ENCODE measurements at places on chromosomes 4 and X.

DNA sequence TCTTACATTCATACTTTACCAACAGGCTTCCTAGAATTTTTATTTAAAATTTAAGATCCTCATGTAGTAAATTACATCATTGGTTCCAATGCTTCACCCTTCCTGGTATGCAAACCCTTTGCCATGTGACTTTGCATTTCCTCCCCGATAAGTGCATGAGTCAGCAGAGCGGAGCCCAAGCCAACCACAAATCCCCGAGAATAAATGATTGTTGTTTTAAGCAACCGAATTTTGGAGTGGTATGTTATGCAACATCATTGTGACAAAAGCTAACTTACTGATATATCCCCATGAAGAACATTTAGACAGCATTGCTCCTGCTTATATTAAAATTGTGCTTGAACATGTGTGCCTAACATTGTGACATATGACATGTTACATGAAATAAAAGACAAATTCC is 199.4 kb upstream of the DDX53 start:
- no peak for DNase-seq

- DNase-seq, result no peak
Observed at GRCh38 chr4:185921583-185922555, 109.9 kb upstream of the SORBS2 start.

DNA sequence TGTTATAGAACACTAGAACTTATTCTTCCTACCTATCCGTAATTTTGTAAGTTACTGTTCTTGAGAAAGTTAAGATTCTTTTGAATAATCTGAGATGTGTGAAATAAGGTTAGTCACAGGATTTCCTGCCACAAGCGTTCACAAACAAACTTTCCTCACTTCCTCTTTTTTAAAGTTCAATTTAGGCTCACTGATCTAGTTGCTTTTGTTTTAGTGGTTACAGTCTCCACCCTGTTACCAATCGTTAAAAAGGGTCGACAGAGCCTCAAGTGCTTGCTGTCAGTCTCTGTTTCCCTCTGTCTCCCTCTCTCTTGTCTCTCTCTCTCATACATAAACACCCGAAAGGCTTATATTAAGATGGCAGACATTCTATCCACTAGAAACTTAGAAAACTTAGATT is 35.9 kb upstream of the STK26 start:
- DNase-seq, result no peak

DNA sequence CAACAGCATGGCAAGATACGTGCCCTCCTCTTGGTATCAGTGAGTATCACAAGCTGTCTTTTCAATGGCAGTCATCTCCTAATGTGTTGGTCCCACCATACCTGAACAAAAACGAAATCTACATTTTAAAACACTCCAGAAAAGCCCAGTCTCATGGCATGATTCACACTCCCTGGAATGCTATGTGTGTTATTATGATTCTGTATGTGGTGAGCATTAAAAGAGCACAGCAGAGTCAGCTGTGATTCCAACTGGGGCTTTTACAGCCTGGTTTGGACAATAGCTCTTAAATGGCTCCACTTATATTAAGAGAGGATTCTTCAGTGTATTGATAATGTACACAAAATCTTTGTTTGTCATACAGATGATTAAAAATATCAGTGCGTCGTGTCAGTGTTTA is 274.1 kb upstream of the GK2 start:
- DNase-seq, result no peak

DNA sequence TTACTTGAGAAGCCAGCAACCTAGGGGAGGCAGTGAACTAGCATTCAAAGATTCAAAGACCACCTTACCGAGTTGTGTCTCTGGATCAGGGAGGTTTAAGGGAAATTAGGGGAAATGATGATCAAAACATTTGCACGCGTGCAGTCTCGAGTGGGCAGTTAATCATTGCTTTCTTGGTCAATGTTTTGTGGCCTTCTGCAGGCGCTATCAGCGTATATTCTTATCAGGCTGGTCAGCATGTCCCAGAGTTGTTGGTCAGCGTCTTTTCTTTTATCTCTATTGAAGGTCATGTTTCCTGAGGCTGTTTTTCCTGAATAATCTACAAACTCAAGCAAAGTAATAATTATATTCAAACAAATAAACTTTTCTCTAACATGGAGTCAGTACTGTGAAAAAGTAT is 84.0 kb upstream of the ZNF81 start:
- no peak for DNase-seq

DNA sequence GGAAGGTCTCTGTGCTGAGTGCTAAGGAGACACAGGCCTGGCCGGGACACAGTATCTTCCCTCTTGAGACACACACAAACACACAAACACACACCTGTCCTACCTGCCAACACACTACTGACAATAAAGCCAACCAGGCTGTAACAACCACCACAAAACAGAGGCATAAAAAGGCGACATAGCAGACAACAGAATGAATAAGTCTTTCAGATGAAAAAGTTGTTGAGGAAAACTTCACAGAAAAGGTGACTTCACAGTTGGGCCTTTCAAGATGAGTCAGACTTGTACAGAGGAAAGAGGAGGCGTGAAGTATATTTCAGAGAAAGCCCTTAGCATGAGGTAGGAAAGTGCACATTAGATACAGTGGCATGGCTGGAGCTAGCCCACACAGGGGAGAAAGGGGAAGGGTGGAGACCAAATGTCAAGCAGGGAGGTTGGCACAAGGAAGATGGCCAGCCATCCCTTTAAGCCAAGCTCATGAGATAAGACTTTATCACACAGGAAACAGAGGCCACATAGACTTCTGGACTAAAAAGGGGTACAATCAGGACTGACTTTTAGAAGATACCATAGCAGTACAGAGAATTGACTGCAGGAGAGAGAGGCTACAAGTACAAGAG is 54.0 kb downstream of the SLC9A7 start:
- no peak for DNase-seq

GRCh38 chrX:47215291-47215900 is 3.1 kb upstream of the CDK16 start:
- DNase-seq, result no peak

DNA sequence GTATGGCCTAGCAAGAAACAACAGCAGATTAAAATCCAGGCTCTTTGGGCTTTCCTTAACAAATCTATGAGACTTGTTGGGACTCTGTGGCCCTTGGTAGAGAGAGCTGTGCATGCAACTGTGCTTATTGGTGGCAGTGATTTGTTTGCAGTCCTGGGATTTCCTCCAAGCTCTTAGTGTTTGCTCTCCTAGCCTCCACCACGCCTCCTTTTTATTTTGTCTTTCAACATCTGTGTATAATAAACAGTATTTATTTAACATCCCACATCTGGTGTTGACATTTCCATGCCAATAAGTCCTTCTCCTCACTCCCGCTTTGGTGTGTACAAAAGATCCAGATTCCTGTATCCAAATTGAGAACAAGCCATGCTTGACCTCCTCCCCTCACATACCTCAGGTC is 3.1 kb downstream of the TNMD start:
- no peak for DNase-seq

DNA sequence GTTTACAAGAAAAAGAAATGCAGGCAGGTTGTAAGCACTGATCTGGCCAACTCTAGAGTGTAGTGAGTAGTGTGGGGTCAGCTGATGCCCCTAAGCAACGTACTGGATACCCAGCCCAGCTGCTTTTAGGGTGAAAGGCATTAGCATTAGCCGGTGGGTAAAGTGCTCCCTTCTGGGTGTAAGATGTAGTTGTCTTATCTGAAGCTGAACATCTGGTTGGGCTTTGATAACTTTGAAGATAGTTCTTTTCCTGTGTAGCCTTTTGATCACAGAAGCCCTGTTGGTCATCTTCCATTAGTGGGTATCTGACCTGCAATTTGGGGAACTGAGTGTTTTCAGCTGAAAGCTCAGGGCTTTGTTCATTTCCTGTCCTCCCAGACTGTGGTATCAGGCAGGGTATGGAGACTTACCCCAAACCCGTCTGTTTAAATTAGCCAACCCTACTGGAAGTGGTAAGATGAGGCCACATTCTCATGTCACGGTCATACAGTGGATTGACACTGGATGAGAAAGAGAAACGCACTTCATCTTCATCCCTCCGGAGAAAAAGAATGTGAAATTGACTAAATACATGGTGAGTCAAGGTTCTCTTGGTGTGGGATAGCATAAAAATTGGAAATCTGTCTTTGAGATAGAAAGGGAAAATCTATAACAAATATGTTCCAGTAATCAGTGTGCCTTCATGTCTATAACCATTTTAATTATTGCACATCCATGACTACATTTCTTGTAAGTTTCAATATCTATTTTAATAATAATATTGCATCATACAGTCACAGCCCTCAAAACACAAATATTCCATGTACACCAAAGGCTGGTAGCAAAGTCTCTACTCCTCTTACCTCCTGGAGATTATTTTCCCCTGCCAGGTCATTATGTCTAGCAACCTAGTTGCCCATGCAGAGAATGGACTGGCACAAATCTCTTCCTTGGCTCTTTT is 8.7 kb downstream of the RHOH start:
- no peak for DNase-seq

All from NCI-H1048 (cell line).